ENCODE measurements at places on chromosomes 2 and 18. TPM values are rescaled to one million over a fixed set of nuclear protein-coding genes. Genes with fewer than 3 reads are reported as not detected.

The EFR3B gene
- total RNA-seq = 69.5 TPM

The ALPG gene
- not detected for total RNA-seq

The DAPL1 gene
- not detected for total RNA-seq

The FOXI3 gene
- total RNA-seq = 0.63 TPM

The THSD7B gene
- total RNA-seq = 31.3 TPM

The INHBB gene
- total RNA-seq = 7.2 TPM

The ZBTB7C gene
- 0.94 TPM for total RNA-seq

The ZNF514 gene
- total RNA-seq = 57.6 TPM

The TPO gene
- 0.31 TPM for total RNA-seq

The TXNDC2 gene
- not detected for total RNA-seq

The LYG2 gene
- total RNA-seq = not detected

The ABI2 gene
- 198 TPM for total RNA-seq

The CRYGC gene
- total RNA-seq = not detected

The TMBIM1 gene
- total RNA-seq = 8.5 TPM

The GKN1 gene
- not detected for total RNA-seq

The SERPINB4 gene
- not detected for total RNA-seq

The SPP2 gene
- not detected for total RNA-seq

The PSMG2 gene
- 79.2 TPM for total RNA-seq

The C18orf32 gene
- total RNA-seq = 41.6 TPM

The SERPINB3 gene
- total RNA-seq = not detected

The ALK gene
- 2.5 TPM for total RNA-seq

The LYPD6B gene
- 13.8 TPM for total RNA-seq

The AQP12A gene
- total RNA-seq = not detected

The CHRNG gene
- total RNA-seq = not detected

The MAPRE3 gene
- 35.7 TPM for total RNA-seq

Data from parietal lobe (tissue), 2 donors.